Peyer's patch (tissue), 4 donors: ENCODE measurements at places on chromosomes 6 and 20.

DNA sequence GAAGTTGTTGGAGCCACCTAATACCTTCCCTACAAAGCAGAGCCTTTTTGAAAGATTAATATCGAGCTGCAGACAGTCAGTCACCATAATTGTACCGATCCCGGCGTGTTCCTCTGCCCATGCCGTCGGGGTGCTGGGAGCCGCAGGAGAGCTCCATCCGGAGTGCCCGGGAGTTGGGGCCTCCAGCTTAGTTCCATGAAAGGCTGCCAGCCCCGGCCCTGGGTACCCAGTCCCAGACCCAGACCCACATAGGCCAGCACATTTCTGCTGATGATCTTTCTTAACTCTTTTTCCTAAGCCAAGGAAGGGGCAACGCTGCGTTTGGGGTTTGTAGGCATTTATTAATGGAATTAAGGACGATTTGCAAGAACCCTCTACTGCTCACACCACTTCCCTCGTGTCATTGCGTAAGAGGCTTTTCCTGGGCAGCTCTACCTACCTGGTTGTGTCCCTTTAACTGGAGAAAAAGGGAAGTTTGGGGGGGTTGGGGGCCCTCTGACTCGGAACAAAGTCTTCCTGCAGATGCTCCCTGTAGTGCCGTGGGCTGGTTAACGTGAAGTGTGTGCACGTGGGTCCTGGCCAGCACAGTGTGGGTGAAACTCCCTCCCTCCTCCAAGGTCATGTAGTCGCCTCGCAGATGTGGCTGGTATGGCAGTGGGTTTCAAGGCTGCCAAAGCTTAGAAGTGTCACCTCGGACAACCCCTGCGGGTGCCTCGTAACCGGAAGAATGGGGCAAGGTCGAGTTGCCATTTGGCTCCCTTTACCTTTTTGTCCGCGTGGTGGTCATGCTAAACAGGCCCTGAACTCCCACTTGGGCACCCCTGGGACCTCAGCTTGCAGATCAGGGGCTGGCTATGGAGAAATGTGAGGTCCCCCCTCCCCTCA, 54.3 kb upstream of the APCDD1L start:
- H3K27ac ChIP-seq, result no peak overlapping the region
- H3K36me3 ChIP-seq, result no peaks in the 10 kb centered on the region
- no peaks in the 10 kb centered on the region for H3K27me3 ChIP-seq
- H3K4me3 ChIP-seq, result no peak overlapping the region

GRCh38 chr6:147614501-147614900, 106.0 kb downstream of the SAMD5 start:
- H3K27ac ChIP-seq, result no peak overlapping the region
- no peak for DNase-seq
- H3K4me3 ChIP-seq, result no peak overlapping the region
- H3K27me3 ChIP-seq, result no peaks in the 10 kb centered on the region
- H3K36me3 ChIP-seq, result no peaks in the 10 kb centered on the region

DNA sequence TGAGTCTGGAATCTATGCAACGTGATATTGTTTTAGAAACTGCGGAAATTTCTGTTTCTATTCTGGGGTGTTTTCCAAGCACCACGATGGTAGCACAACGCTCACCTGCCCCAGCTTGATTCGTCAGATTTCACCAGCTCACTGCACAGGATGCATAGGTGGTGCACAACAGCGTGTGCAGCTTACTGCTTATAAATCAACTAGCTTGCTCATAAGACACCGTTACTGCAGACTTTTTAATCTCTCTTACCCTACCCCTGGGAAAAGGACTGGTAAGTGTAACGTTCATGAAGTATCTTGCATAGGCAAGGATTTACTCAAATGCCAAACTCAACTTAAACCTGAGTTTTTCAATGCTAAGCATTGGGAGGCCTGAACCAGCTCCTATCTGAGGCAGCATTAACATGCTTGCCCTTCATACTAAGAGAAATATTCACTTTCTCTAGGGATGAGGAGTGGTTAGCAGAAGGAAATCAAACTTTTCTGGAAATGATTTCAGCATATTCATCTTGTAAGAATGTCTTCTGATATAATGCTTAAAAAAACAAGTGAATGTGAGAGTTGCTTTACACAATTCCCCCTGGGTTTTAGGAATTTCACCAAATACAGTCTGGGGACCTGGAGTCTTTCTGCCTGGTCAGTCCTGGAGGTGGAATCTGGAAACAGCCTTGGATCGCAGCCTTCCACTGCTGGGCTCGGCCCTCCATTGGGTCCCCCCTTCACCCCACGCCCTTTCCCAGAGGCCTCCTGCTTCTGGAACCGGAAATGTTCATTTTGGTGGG, 100.6 kb downstream of the DACT2 start:
- no peak overlapping the region for H3K4me3 ChIP-seq
- H3K4me1 ChIP-seq, result no peaks in the 10 kb centered on the region
- no peaks in the 10 kb centered on the region for H3K27me3 ChIP-seq
- H3K36me3 ChIP-seq, result no peaks in the 10 kb centered on the region

DNA sequence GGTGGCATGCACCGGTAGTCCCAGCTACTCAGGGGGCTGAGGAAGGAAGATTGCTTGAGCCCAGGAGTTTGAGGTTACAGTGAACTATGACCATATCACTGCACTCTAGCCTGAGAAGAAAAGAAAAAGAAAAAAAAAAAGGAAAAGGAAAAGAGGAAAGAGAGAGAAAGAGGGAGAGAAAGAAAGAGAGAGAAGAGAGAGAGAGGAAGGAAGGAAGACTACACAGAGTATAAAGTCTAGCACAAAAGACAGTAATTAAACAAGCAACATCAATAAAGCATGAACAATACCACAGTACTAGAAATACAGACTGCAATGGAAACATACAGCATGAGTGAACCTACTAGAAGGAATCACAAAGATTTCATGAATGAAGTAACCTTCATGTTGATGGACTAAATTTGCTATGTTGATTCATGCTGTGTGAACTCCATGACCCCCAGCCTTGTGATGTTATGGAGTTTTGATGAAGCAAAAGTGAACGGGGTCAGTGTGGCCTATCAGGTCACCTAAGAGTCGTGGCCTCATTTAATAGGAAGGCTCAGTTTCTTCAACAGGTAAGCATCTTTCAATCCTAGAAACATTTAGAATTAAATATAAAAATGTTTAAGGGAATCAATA, 57.6 kb downstream of the NUDT3 start:
- no peak for DNase-seq
- H3K27ac ChIP-seq, result no peak overlapping the region
- H3K4me1 ChIP-seq, result no peaks in the 10 kb centered on the region
- H3K27me3 ChIP-seq, result no peaks in the 10 kb centered on the region
- H3K4me3 ChIP-seq, result no peak overlapping the region

GRCh38 chr6:55433446-55434130, 106.3 kb downstream of the GFRAL start:
- H3K4me1 ChIP-seq, result no peaks in the 10 kb centered on the region
- H3K36me3 ChIP-seq, result no peaks in the 10 kb centered on the region
- DNase-seq, result no peak
- no peak overlapping the region for H3K4me3 ChIP-seq

DNA sequence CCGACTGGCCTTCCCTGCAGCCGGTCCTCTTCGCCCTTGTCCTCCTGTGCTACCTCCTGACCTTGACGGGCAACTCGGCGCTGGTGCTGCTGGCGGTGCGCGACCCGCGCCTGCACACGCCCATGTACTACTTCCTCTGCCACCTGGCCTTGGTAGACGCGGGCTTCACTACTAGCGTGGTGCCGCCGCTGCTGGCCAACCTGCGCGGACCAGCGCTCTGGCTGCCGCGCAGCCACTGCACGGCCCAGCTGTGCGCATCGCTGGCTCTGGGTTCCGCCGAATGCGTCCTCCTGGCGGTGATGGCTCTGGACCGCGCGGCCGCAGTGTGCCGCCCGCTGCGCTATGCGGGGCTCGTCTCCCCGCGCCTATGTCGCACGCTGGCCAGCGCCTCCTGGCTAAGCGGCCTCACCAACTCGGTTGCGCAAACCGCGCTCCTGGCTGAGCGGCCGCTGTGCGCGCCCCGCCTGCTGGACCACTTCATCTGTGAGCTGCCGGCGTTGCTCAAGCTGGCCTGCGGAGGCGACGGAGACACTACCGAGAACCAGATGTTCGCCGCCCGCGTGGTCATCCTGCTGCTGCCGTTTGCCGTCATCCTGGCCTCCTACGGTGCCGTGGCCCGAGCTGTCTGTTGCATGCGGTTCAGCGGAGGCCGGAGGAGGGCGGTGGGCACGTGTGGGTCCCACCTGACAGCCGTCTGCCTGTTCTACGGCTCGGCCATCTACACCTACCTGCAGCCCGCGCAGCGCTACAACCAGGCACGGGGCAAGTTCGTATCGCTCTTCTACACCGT, 6.1 kb downstream of the UBD start:
- no peaks in the 10 kb centered on the region for H3K27me3 ChIP-seq
- H3K36me3 ChIP-seq, result no peaks in the 10 kb centered on the region
- peak overlapping the region; percentile 22 for H3K27ac ChIP-seq
- peak overlapping the region; percentile 19 for H3K4me3 ChIP-seq
- no peak for DNase-seq

DNA sequence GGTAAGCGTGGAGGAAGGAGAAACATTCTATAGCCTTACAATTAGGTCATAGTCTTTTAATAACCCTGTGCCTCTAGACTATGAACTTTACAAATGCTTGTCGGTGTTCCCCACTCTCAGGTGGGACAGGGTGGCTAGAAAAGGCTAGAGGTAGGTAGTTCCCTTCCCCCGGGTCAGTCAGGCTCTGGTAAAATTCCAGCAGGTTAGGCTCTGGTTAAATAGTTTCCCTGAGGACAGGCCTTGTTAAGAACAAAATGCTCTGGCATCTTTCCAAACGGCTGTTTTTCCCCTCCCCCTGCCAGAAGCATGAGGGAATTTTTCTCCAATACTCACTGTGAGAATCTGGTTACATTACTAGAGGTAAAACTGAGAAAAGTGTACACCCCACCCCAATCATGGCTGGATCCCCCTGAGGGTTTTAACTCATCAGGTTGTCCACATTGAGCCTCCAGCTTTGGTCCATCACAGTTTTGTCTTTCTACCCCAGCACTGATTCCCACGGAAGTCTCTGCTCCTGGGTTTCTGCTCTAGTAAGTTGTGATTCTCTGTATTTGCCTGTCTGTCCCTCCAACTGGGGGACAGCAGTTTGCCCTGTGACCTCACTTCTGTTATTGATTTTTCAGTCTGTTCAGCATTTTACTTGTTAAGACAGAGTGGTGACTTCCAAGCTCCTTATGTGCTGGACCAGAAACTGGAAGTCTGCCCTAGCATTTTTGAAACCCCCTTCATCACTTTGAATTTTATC, 84.7 kb upstream of the ADGRF1 start:
- DNase-seq, result no peak
- no peaks in the 10 kb centered on the region for H3K4me1 ChIP-seq
- no peak overlapping the region for H3K27ac ChIP-seq
- no peaks in the 10 kb centered on the region for H3K36me3 ChIP-seq

DNA sequence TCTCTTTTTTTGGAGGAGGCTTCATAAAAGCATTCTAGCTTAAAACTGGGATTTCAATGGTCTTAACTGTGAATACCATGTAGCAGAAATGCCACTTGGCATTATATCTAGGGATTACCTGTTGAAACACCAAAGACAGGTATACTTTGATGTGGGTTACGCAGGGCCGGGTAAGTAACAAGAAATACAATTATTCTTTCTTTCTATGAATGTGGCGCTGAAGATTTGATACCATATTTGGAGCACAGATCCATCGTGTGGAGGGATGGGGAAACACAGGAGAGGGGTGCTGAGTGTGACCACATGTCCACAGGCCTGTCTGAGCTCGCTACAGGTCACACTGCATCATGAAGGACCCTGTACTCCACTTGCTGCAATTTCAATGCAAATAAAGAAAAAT, 257.8 kb downstream of the GMPR start:
- no peak overlapping the region for H3K4me3 ChIP-seq
- no peak overlapping the region for H3K27ac ChIP-seq
- no peaks in the 10 kb centered on the region for H3K4me1 ChIP-seq

- H3K27me3 ChIP-seq, result no peaks in the 10 kb centered on the region
- no peaks in the 10 kb centered on the region for H3K36me3 ChIP-seq
- no peak overlapping the region for H3K27ac ChIP-seq
- no peaks in the 10 kb centered on the region for H3K4me1 ChIP-seq
- DNase-seq, result no peak
- no peak overlapping the region for H3K4me3 ChIP-seq
These were observed 553.8 kb upstream of the PTCHD4 start for GRCh38 chr6:48664826-48665225.

DNA sequence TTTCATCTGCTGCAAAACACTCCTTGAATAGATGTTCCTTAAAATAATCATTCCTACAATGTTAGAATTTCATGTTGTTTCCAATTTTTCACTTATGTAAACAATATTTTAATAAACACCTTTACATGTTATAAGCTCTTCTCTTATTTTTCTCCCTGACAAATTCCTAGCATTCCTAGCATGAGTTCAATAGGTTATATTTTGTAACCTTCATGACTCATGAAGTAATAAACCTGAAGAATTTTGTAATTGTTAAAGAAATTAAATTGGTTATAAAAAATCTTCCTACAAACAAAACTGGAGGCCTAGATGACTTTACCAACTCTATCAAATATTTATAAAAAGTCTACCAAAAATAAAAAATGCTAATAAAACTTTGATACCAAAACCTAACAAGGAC, 66.3 kb downstream of the NT5E start:
- H3K27ac ChIP-seq, result no peak overlapping the region
- DNase-seq, result no peak
- no peak overlapping the region for H3K4me3 ChIP-seq
- H3K4me1 ChIP-seq, result no peaks in the 10 kb centered on the region
- no peaks in the 10 kb centered on the region for H3K27me3 ChIP-seq
- no peaks in the 10 kb centered on the region for H3K36me3 ChIP-seq

GRCh38 chr20:61346996-61347395, 94.9 kb downstream of the CDH4 start:
- H3K27me3 ChIP-seq, result no peaks in the 10 kb centered on the region
- no peak overlapping the region for H3K4me3 ChIP-seq

DNA sequence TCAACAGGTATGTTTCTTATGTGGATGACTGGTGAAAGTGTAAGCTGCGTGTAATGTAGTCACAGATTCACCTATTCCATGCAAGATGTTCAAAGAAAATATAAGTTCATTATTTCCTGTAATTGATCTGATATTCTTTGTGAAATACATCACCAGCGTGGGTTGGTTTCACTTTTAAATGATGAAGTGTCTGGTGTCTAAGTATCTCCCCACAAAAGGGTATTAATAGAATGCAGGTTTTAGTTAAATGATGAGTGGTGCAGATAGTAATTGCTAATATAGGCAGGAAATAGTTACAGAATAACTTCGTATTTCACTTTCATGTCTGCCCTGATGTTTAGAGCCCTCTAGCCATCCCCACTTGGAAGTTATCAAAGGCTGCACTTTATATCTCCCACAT, 22.2 kb downstream of the PGBD1 start:
- no peaks in the 10 kb centered on the region for H3K27me3 ChIP-seq
- no peak for DNase-seq
- H3K36me3 ChIP-seq, result no peaks in the 10 kb centered on the region
- no peaks in the 10 kb centered on the region for H3K4me1 ChIP-seq

- H3K36me3 ChIP-seq, result no peaks in the 10 kb centered on the region
- H3K4me3 ChIP-seq, result no peak overlapping the region
- H3K27ac ChIP-seq, result no peak overlapping the region
- no peaks in the 10 kb centered on the region for H3K27me3 ChIP-seq
These were observed 56.5 kb downstream of the ARMC2 start for GRCh38 chr6:108904741-108905140.

DNA sequence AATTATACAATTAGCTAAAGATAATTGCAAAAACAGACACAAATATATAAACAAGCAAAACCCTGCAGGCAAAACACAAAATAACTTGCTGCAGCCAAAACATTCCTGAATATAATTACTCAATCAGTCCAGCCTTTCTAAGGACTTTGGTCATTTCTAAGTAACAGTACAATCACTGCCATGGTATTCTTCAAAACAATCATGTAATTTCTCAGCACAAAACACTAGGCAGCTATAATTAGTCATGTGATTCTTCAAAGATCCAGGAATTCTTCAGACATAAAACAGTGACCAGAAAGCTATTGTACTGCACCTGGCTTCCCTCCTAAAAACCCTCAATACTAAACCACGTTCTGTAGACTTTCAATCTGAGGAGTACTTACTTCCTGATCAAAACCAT, 881.1 kb downstream of the EPHA7 start:
- H3K36me3 ChIP-seq, result no peaks in the 10 kb centered on the region
- no peaks in the 10 kb centered on the region for H3K4me1 ChIP-seq
- no peaks in the 10 kb centered on the region for H3K27me3 ChIP-seq
